ENCODE measurements at places on chromosomes 11 and 22.

- no peak for DNase-seq
These were observed 1.4 kb downstream of the FAM111A start for GRCh38 chr11:59144096-59144495.

DNA sequence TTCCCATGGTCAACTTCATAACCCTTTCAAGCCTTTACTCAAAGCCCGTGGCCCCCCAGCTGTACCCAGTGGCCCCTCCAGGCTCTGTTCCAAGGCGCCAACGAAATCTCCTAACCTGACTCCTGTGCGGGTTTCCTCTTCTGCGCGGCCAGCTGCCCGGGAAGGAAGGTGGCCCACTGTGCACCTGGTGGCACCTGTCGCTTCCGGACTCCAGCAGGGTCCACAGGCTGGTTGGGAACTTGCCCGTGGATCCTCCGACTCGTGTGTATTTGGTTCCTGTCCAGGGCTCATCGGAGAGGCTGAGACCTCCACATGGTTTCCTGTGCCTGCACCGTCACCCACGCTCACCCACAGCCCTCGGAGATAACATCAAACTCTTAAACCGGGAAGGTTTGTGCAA, 335.4 kb downstream of the BRD1 start:
- no peak for DNase-seq

GRCh38 chr11:129779342-129779741, 36.3 kb upstream of the TMEM45B start:
- no peak for DNase-seq

DNA sequence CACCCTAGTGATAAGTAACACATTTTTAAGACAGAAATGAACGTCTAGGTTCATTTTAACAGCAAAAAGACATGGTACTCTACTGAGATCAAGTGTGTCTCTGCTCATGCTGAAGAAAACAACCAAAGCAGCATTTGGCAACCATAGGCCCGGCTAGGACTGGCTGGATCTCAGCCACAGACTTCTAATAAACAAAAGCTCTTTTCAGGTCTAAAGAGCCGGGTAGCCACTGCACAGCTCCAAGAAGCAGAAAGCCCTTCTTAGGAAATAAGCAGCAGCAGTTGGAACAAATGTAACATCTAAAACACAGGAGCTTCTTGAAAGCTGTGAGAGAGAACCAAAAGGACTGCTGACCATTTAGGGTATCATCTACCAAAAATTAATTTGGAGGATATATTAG, 37.6 kb downstream of the PITPNB start:
- no peak for DNase-seq

DNA sequence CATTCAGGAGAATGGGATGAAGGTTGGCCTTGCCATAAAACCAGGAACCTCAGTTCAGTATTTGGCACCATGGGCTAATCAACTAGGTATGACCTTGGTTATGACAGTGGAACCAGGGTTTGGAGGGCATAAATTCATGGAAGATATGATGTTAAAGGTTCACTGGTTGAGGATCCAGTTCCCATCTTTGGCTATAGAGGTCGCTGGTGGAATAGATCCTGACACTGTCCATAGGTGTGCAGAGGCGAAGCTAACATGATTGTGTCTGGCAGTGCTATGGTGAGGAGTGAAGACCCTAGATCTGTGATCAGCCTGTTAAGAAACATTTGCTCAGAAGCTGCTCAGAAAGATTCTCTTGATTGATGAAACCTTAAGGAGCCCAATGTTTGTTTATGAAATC, 5.7 kb downstream of the NF2 start:
- no peak for DNase-seq

- DNase-seq: no peak
These were observed 4.9 kb downstream of the ZFTA start for GRCh38 chr11:63763496-63764339.

DNA sequence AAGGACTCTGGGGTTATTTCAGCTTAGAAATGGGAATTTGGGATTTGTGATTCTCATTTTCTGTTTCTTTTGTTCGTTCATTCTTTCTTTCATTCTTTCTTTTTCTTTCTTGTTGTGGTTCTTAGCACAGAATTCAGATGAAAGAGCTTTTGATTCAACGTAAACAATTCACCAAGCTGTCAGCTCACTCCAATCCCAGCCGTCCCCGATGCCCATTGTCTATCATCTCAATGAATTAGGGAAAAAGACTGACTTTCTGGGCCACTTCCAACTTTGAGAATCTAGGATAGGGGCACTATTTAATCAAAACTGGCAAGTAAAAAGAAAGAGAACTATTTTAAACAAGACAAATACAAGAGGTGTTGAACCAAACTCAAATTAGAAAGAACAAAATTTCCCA, 25.1 kb upstream of the TMA7B start:
- no peak for DNase-seq

- no peak for DNase-seq
These were observed 71.3 kb upstream of the PARVG start for GRCh38 chr22:44109416-44109815.

DNA sequence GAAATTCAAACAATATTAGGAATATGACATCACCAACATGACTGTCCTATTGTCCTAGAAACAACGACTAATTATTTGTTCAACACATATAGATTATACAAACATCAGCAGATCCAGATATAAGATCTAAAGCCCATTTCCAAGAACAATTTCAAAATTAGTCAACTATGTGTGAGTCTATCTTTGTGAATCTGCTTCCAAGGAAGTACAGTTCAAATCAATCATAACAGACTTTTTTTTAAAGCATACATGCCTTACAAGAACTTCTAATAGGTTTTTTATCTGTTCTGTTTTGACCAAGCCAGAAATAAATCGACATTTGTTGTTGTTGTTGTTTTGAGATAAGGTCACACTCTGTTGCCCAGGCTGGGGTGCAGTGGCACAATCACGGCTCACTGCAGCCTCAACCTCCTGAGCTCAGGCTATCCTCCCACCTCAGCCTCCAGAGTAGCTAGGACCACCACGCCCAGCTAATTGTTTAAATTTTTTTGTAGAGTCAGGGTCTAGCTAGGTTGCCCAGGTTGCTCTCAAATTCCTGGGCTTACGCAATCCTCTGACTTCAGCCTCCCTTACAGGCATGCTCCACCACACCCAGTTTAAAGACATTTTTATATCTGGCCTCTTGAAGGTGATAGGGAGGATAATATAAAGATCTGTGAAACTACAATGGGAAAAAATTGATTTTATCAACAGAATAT, 54.8 kb downstream of the DENND5A start:
- no peak for DNase-seq

DNA sequence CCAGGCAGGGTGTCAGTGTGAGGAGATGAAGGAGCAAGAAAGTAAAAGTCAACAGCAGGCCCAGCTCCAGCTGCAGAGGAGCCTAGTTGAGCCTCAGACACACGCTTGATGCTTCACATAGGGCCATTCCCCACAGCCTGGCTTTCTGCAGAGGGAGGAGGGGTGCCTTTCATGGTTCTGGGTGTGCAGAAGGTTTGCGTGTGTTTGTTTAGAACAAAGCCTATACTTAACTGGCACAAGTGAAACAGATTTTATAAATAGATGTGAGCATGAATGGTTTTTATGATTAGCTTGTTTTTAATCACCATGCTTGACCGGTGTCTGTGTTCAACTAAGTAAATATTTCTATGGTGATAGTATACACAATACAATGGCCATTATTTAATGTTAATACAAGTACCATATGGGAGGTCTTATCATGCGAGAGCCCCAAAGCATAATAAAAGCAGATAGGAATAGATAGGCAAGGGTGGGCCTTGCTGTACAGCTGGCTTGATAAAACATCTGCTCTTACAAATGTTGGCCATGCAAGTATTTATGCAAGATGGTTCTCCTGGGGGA, 290.2 kb downstream of the ETS1 start:
- peak; percentile 14 for DNase-seq

DNA sequence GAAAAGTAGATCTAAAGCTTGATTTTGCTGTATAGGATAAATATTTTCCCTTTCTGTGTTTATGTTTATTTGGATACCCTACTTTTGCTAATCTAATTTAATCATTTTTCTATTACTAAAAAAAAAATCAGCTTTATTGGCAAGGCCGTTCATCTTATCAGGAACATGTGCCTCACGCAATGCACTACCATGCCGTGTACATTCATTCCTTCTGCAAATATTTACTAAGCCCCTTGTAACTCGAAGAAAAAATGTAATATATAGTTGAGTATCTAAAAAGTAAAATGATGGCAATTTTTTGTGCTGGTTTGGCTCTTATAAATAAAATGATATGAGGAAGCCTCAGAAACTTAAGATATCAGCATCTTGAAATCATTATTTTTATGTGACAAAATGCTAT, 8.9 kb downstream of the UVRAG start:
- no peak for DNase-seq

DNA sequence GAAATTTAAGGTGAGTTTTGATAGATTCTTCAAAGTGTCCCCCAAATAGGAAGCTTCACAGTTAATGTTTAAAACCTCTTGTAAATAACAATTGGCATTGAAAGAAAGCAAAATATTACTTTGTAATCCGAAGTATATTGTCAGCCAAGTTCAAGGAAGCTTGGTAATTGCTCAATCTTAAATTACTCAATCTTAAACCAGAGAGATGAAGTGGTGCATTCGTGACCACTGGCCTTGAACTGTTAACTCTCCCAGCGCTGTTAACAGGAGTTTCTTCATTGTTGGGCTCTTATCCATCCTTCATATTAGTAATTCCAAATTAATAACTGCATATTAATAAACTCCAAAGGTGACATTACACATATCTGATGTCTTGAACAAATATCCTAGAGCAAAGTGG, 20.6 kb upstream of the FDX1 start:
- no peak for DNase-seq

DNA sequence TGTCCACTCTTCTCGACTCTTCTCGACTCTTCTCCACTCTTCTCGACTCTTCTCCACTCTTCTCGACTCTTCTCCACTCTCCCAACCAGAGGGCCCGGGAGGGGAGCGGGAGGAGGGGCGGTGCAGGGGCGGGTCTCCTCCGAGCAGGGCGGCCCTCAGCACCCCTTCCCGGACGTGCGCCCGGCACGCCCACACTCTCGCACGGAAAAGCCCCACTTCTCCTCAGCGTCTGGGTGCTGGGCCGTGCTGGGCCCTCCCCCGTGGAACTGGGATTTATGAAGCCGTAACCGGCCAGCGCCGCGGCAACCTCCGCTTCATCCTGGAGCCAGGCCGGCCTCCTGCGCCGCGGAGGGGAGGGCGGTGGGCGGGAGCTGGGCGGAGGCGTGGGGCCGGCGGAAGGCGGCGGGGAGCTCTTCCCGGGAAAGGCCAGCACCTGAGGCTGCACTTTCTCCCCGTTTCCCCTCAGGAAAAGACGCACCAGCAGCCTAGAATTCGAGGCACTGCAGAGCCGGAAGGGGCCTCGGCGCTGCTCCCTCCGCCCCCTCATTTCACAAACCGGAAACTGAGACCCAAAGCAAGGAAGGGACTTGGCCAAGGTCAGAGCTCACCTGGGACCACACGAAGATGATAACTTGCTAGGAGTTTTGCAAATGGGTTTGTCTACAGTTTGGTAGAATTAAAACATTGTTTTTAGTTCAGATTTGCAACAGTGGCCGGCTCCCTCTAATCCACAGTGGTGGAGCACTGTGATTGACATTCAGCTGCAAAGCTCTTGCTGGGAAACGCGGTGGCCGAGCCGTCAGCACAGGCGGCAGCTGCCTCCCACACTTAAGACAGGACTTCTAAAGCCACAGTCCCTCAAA, 31.6 kb upstream of the JAM3 start:
- no peak for DNase-seq

DNA sequence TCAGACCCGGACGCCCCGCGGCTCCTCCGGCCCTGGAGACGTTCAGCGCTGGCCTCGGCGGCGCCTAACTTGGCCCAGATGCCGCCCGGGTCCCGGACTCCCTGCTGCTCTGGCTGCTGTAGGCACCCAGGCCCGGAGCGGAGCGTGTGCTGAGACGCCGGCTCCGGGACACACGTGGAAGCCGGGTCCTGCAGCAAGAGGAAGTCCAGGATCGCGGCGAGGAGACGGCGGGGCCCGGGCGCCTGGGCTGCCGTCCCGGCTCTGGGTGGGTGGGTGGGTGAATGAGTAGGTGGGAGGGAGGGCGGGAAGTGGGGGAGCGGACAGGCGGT, 223 bp downstream of the WT1 start:
- DNase-seq: no peak

- no peak for DNase-seq
These were observed 166.0 kb downstream of the TENM4 start for GRCh38 chr11:79274636-79275331.

DNA sequence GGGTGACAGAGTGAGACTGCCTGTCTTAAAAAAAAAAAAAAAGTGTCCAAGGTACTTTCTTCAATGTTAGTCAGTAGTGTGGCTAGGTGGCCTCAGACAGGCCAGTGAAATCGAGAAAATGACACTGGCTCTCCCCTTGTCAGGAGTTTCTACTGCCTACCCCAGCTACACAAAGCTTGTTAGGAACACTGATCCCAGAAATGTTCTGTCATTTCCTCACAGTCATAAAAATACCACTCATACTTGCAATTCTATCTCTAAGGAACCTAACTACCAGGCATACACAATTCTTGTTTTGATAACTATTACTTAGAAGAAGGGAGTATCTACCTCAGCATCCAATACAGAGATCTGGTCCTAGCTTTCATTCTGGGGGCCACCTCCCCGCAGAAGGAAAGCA, 31.3 kb downstream of the ATP6V1E1 start:
- no peak for DNase-seq

DNA sequence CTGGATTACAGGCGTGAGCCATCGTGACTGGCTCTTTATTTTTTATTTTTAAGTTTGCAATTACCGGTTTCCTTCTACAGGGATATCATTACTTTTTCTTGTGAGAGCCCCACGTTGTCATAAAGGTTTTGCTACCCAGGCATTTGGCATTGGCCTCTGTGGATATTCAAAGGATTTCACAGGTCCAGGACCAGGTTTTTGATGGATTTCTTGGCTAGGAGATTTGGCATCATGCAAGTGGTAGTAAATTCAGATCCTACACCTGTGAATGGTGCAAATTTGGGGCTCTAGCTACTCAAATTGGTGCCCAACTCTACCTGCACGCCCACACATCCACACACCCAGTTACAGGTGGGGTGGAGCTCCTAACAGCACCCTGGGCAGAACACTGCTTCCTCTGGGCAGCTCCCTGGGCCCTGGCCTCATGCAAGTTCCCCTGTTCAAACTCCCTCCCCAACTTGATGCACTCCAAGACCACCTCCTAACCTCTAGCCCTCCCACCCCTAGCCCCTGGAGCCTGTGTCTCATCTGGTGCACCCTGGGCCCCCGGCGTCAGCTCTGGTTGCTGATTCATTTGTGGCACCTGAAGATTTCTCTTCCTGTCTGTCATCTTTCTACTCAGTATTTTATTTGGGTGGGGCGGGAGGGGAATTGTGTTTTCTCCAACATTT, 9.3 kb upstream of the MRGPRD start:
- DNase-seq: no peak

DNA sequence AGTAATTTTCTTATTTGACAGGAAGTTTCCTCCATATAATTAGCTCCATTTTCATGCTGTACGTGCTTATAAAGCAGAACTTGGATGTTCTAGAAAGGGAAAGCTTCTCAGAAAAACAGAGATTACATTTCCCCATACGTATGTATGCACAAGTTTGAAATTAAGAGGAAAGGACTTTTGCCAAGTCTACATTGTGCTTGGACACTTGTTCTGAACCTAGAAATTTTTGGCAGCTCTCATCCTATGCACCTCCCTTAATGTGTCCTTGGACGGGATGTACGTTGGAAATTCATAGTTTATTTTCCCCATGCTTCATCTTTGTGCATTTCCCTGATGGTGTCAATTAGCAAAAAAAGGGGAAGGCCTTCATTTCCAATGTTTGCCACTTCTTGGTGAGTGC, 322.7 kb downstream of the BLID start:
- no peak for DNase-seq

Data from DMS 273 treated with DMSO at 0.1 percent for 48 hours (cell line).